ENCODE measurements at places on chromosomes 7 and 10.

DNA sequence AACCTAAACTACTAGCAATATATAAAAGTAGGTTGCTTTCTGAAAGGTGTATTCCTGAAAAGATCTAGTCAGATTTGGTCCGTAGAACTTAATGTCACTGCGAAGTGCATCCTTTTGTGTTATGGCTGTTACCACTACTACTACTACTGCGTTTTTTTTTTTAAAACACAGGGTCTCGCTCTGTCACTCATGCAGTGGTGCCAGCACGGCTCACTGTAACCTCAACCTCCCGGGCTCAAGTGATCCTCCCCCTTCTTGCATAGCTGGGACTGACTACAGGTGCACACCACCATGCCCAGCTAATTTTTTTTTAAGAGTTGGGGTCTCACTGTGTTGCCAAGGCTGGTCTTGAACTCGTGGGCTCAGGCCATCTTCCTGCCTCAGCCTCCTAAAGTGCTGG lies 14.5 kb downstream of the WIPI2 start:
- no peak for DNase-seq

DNA sequence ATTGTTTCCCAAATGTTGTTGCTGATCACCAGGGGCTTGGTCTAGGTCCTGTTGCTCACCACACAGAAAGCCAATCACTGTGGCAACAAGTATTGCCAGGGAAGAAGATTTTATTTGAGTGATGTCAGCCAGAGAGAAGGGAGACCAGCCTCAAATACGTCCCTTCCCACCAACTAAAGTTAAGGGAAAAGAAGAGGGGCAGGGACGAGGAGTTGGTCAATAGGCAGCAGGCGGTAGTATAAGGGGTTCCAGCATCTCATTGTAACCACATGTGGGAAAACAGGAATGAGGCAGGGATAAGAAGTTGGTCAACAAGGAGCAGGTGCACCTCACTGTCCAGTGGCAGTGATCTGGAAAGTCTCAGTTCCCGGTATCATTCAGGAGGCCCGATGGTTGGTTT lies 138.9 kb upstream of the KCNMA1 start:
- DNase-seq, result no peak

DNA sequence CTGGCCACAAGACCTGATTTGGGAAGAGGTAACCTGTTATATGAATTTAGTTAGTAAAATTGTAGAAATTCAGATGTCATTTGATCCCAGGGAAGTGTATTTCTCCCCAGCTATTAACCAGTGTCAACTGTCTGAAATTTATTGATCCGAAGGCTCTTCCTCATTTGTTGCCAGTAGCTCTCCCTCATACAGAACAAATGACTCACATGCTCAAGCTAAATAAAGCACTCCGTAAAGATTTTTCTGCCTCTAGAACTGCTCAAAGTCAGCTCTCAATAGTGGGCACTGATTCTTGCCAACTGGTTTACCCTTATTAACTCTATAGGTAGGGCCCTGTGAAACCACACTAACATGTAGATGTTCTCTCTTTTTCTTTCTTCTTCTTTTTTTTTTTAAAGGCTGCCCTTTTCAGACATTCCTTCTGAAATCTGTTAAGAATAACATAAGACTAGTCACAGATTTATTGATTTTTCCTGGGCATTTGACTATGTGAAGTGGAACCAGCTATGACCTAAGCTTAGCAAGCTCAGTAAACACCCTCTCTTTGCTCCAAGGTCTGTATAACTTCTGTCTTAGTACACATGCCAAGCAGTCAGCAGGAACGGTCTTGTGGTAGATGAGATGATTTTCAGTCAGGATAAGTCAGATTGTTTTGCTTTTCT lies 21.8 kb downstream of the RPA3 start:
- no peak for DNase-seq

DNA sequence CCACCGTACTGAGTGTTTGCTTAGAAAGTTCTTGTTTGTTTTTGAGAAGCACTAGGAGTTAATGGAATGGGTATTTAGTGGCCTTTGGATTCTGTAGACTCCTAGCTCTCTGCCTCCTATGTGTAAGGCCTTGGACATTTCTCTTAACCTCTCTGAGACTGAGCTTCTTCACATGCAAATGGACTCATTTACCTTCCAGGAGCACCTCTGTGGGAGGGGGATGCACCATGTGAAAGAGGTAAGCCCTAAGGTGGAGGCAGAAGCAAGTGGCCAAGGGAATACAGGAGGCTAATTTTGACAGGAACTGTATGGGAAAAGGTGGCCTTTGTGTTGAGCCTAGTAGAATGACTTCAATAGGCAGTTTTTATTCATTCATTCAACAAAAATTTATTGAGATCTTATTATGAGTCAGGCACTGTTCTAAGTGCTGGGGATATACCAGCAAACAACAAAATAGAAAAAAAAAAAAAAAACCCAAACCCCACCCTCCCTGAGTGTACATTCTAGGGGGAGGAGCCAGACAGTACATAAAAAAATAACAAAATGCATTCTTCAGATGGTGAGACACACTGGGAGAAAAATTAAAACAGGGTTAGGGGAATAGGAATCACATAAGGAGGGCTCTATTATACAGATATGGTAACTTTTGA lies 9.2 kb upstream of the EPHA1 start:
- no peak for DNase-seq

DNA sequence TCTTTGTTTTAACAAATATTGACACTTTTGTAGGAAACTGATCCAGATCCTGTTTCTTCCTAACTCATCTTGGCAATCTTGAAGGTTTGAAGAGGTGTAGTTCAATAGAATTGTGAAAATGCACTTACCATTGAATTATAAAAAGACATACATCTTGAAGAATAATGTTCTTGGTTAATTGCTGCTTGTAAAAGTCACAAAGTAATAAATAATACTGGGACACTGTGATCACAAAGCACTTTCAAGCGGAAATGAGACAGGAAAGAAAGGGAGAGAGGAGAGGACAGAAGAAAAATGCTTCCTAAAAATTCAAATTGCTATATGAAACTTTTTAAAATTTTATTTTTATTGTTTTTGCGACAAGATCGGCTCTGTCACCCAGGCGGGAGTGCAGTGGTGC lies 15.2 kb upstream of the NFE2L3 start:
- DNase-seq, result no peak

DNA sequence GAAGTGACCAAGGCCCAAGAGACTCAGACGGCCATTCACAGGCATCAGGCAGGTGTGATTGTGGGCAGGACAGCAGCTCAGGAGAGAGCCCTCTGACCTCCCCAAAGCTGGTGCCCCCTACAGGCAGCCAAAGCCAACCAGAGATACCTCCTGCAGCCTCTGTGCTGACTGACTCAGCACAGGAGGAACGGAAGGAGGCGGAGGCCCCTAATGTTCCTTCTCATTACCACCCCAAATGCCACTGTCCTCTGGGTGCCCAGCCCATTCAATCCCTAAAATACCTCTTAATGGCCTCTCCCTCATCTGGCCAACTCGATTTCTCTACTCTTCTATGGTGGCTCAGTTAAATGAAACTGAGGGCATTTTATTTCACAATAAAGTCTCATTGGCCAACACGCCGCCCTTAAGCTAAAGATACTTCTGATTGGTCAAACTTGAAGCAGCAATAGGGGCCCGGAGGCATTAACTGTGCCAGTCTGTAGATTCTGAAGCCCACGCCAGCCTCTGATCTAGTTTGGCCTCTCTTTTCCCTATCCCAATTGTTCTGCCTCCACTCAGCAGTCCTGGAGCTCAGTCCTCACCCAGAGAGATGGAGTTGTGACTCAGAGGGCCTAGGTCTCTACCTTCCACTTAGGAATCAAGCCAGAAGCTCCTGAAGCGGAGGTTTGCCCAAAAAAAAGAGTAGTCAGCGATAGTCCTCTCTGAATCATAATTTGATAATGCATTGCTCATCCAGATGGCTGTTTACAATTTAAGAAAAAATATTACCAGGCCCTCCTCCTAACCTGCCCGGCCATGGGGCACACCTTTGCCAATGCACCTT lies 1.2 kb downstream of the CYREN start:
- DNase-seq, result no peak

DNA sequence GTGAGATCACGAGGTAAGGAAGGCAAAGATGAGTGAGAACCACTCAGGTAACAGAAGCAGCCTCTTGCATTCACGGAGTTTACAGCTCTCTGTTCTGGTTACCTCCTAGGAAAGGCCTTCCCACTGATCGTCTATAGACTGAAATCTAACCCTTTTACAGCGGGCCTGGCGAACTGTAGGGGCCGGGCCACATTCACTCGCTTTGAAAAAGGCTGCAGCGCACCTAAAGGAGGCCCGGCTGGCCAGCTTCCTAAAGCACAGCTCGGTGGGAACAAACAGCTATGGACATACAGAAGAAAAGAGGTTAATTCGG lies 565 bp downstream of the ATP5MK start:
- no peak for DNase-seq

GRCh38 chr7:148754912-148755311 lies 56.2 kb downstream of the CUL1 start:
- DNase-seq, result no peak

DNA sequence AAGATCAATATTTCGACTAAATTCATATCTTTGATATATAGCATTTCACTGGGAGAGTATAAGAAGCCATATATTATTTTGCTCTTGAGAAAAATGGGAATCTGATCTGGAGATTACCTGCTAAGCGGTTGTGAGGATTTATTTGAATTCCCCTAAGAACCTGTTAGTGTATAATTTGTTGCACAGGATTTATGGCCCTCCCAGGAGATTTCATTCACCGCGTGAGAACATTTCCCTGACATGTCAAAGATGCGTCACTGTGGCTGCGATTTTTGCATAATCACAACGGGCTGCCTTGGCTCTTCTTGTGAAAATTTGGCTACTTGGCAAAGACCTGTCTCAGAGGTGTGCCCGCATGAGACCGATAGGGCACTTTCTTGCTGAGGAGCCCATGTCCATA lies 184.7 kb upstream of the PFKP start:
- no peak for DNase-seq

DNA sequence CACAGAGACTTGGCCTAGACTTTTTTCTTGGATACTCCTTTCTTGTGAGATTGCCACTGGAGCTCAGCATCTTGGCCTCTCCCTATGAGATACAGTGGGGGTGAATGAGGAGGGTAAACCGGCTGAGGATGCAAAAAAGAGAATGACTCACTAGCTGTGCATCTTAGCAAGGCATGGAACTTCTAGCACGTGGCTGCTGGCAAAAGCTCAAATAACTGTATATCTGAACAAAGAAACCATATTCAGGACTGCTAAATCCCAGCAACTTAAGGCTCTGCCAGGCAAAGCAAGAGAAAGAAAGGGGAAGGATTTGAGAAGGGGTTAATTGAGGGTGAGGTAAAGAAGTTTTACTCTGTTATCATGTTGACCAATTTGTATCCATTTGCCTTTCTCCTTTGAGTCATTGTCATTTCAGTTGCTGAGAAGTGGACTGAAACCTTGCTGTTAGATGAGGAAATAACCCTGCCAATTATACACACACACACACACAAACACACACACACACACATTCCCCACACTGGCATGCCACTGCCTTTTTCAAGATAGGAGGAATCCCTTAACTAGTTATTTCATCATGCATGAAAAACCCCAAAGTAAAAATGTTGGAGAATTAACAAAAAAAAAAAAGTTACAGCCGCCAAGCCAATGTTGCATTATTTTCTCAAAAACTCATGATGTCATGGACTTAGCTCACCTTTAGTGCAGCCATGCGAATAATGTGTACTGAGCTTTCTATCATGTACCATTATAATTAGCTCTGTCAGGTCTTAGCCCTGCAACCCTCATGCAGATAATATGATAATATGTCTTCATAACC lies 997.3 kb downstream of the LRMDA start:
- DNase-seq, result no peak

- DNase-seq, result no peak
Measured at GRCh38 chr7:156768698-156769472, 124.1 kb downstream of the LMBR1 start.

GRCh38 chr7:46695051-46695708 lies 774.1 kb upstream of the IGFBP3 start:
- DNase-seq, result no peak

GRCh38 chr10:132534391-132535064 lies 3.1 kb upstream of the INPP5A start:
- no peak for DNase-seq

DNA sequence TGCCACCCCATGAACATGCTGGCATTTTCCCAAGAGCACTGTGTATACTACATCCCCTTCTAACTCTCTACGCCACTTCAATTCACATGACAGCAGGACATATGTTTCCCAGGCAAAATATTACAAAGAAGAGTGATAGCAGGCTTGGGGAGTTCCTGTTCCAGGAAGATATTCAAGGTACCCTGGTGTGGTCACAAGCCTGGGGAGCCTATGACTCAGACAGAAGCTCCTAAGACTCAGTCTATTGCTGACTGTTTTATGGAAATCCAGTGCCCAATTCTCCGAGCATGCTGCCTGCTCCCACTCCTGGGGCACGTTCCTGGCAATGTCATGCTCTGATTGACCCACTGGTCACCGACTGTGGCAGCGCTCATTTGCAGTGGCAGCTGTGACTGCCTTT lies 23.5 kb upstream of the ABLIM1 start:
- no peak for DNase-seq

DNA sequence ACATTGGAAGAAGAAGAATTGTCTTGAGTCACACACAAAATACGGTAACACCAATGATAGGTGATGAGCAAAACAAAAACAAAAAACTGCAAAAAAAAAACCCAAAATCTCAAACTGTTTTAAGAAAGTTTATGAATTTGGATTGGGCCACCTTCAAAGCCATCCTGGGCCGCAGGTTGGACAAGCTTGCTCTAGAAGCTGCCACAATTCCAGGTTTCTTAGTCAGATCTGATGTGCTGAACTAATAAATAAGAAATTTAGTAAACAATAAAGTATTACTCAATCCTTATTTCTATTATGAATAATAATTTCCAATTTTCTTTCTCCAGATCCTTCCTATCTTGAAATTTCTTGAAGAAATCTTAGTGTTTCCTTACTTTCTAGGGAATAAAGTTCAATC lies 10.0 kb downstream of the WASL start:
- DNase-seq, result no peak

GRCh38 chr7:81482600-81483186 lies 287.2 kb downstream of the HGF start:
- no peak for DNase-seq

GRCh38 chr7:149670288-149670687 lies 103.1 kb downstream of the ZNF467 start:
- DNase-seq, result no peak

GRCh38 chr10:60390224-60390626 lies 550 bp upstream of the ANK3 start:
- DNase-seq, result no peak

- DNase-seq, result no peak
Measured at GRCh38 chr7:30997316-30997715, 33.6 kb downstream of the GHRHR start.

GRCh38 chr10:76973091-76974016 lies 664.3 kb downstream of the KCNMA1 start:
- DNase-seq, result no peak

- no peak for DNase-seq
Measured at GRCh38 chr10:132805599-132805998, 19.7 kb upstream of the NKX6-2 start.

Data from GM18507 (cell line).